Stimulated activated CD8-positive, alpha-beta memory T cell treated with anti-CD3 and anti-CD28 coated beads, Interleukin-15, amount 100 ng/mL, for 24 hours (primary cell): ENCODE measurements at places on chromosomes 7 and 10.

- no peak for DNase-seq
These were observed 25.5 kb downstream of the LDB3 start for GRCh38 chr10:86693721-86694369.

- no peak for DNase-seq
These were observed 346.8 kb downstream of the PCDH15 start for GRCh38 chr10:54454271-54454670.

GRCh38 chr7:143360788-143361551, 1.5 kb downstream of the FAM131B start:
- DNase-seq: no peak

DNA sequence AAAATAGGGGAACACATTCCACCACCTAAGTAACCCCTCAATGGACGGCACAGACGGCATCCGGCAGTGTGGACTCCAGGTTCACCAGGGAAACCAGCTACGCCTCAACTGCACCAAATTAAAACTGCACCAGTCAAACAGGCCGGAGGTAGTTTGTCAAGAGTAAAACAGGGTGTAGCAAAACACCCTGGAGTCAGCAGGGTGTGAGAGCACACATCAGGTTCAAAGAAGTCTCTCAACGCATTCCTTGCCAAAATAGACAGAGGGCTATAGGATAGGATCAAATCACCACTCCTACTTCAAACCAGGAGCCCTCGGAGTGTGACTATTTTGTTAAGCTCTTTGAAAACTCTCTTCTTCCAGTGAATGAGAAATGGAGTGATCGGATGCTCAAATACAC, 135.9 kb downstream of the PARD3 start:
- no peak for DNase-seq
